Mesothelial cell of epicardium (in vitro differentiated cells): ENCODE measurements at places on chromosomes 13 and 19.

- DNase-seq: peak; percentile 20
These were observed 168.9 kb downstream of the TEX29 start for GRCh38 chr13:111489301-111489700.

GRCh38 chr19:13024951-13025697, 29.8 kb downstream of the NFIX start:
- no peak for DNase-seq

GRCh38 chr13:81577601-81578195, 1236.8 kb upstream of the SPRY2 start:
- DNase-seq: no peak

GRCh38 chr13:28338006-28338574, 156.8 kb downstream of the FLT1 start:
- no peak for DNase-seq

GRCh38 chr13:21894091-21894490, 223.2 kb downstream of the FGF9 start:
- DNase-seq: no peak

DNA sequence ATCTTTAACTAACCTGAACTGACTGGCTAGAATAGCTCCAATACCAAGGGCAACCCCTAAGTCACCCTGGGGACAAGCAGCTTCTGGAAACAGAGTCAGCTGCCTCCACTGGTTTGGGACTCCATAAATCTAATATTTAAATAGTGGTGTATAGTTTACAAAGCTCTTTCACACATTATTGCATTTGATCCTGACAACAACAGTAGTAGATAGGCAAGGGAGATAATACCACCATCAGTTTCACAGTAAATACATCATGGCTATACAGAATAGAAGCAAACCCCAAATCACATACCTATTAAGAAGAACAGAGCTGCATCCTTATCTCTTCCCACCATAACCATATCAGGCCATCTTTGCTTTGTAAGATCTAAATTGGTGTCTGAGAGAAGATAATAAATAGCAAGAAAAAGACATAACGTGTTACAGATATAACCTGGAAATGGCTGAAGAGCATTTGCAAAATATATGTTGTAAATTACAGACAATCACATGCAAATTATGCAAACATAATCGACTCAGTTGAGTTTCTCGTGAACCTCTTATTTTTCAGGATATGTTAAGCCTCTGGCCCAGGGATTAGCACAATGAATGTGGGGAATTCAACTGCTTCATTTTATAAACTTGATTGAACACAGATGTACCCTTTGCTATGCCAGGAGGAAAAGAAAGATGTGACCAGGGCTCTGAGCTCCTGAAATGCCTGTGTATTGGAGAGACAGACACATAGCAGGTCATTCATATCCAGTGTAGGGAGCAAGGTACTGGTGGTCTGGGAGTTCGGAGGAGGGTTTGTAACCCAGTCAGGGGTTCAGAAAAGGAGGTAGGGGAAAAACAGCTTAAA, 142.5 kb downstream of the SLC7A1 start:
- DNase-seq: no peak

DNA sequence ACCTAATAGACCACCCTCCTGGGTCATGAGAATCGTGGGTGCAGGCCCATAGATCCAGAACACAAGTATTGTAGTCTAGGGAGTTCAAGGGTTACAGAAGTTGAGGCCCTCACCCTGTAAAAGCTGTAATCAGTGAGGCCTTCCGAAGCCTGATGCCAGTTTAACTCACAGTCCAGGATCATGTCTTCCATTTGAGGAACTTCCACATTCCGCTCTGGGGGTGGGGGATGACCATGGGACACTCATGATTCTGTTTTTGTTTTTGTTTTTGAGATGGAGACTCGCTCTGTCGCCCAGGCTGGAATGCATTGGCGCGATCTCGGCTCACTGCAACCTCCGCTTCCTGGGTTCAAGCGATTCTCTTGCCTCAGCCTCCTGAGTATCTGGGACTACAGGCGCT, 1.7 kb upstream of the RASIP1 start:
- DNase-seq: no peak

DNA sequence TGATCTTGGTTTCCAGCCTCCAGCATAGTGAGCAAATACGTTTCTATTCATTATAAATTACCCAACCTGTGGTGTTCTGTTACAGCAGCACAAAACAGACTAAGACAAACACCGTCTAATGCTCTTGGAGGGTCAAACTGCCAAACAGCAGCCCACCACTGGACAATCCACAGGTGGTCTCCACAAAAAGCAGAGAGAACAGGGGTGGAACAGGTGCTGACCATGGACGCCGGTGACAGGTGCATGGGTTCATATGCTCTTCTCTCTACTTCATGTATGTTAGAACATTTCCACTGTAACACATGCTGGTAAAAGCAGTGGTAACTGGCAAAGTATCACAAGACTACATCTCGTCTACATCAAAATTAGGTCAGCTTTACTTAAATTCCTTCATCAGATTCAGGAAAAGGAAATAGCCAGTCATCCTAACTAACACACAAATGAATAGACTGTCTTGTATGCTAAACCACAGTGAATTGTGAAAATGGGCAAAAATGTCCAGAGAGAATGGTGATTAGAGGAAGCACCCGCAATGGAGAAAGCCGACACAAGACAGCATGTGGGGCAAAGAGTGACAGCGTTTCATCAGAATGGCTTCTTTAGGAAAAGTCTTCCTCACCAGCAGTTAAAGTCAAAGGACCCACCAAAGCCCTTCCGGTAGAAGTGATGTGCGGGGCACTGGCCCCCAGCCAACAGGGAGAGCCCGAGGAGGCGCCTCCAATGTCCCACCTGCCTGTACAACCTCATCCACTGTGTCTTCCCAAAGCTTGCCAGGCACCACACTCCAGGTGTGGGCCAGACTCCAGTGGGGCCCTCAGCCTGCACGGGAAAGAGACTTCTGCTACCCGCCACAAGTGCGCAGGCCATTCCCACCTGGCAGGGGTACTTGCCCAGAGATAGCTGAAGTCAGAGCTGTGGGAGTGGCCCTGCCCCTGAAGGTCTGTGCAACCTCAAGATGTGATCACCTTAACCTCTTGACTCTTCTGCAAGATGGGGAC, 6.5 kb downstream of the CARS2 start:
- DNase-seq: no peak

GRCh38 chr13:23876265-23876664, 12.9 kb downstream of the MIPEP start:
- DNase-seq: no peak

DNA sequence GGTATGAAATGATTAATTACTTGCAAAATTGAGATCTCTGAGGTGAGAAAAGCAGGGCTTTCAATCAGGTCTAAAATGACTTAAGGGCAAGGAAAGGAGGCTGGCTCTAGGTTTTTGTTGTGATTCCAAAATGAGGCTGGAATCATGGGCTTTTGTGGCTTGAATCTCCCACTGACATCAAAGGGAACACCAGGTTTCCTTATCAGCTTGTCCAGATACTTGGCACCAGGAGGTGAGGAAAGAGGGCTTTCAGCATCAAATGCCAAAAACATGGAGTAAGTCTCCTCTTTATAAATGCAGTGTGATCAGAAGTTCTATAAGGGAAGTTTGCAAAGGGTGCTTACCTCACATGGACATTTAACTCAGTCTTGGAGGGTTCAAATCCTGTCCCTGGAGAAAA, 402.3 kb downstream of the NDFIP2 start:
- DNase-seq: no peak

- DNase-seq: no peak
These were observed 121.0 kb downstream of the KCNRG start for GRCh38 chr13:50136226-50136625.

- DNase-seq: no peak
These were observed 3.7 kb downstream of the KLK10 start for GRCh38 chr19:51015691-51016267.

DNA sequence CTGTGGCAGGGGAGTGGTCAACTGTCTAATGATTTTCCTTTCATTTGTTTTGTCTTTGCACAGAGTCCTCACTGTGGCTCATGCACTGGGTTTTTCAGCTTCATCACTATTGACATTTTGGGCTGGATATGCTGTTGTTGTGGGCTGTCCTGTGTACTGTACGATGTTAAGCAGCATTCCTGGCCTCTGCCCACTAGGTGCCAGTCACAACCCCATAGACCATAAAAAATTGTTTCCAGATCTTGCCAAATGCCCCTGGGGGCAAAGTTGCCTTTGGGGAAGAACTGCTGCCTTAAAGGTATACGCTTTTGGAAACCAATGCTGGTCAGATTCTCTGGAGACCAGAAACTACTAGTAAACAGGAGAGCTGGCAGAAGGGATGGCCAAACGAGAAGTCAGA, 310.4 kb downstream of the SPRY2 start:
- DNase-seq: no peak
